G401 (cell line): ENCODE measurements at places on chromosomes 2 and 18.

GRCh38 chr18:28039078-28039477, 137.9 kb downstream of the CDH2 start:
- DNase-seq: no peak

DNA sequence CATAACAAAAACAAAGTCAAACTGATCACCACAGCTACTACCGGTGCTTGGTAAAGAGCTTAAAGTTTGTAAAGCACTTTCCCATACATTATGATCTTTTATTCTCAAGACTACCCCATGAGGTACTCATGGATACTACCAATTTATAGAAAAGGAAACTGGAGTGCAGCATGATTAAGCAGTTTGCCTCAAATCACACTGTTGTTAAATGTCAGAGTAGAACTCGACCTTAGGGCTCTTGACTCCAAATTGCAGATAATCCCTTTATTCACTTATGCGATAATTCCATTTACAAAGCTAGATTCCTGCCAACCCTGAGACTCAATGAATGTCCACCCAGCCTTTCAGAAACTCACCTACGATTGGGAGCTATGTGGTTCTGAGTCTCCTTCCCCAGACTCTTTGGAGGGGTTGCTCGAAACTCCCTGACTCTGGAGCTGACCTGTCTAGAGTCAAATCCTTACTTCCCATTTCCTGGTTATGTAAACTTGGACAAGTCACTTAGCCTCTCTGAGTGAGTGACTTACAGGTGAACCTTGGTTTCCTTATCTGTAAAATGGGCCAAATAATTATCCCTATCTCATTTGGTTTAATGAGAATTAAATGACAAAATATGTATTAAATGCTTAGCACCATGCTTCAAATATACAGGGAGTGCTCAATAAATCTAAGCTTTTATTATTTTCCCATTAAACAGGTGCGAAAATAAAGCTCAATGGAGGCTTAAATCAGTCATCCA, 47.4 kb downstream of the PSD4 start:
- no peak for DNase-seq

- DNase-seq: peak; percentile 84
Observed at GRCh38 chr2:212539072-212539880, 674 bp upstream of the ERBB4 start.

- peak; percentile 95 for DNase-seq
Observed at GRCh38 chr2:126914811-126915500, 16.3 kb downstream of the TEX51 start.

- DNase-seq: peak; percentile 66
Observed at GRCh38 chr18:55432307-55433040, 155.5 kb downstream of the TCF4 start.

DNA sequence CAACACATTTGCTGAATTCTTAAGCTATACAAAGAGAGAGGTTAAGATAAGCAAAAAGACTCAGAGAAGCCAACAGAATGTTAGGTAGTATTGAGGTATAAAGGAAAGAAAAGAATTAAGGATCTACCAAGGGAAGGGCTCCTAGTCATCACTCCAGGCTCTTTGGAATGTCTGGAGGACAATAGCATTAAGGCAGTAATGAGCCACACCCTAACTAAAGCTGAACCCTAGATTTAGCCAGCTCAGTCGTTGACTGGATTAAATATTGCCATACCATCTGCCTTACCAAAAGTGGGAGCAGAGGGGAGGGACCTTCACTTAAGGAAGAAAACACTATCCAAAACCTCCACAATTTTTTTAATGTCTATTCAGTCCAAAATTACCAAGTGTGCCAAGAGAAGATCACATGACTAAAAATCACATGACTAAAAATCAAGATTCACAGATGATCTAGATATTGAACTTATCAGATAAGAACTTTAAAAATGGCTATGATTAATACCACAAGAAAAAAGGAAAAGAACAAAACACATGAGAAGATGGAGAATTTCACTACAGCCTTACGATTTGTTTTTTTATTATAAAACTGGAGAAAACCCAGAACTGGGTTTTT, 59.7 kb downstream of the EXOC6B start:
- DNase-seq: no peak

DNA sequence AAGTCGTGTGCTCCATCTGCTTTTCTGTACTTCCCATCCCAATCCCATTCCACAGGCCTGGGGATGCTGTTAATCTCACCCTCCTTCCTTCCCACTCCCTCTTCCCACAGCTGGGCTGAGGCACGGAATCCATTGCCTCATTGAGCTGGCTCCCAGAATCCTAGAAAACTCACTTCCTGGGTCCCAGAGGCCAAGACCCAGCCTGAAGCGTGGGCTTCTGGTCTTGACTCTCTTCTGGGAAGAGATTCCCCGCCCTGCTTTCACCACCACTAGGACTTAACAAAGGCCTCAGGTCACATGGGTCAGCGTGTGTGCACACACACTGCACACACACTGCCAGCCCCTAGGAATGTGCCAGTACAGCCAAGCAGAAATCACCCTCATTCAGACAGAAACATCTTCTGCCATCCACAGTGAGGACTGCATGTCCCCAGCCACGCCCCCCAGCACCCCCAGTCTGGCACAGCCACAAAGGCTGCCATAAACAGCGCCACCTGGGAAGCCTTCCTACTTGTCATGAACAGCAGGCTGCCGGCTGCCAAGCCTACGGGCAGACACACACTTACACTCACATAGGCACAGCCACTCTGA, 165.8 kb downstream of the TNS1 start:
- DNase-seq: peak; percentile 4

DNA sequence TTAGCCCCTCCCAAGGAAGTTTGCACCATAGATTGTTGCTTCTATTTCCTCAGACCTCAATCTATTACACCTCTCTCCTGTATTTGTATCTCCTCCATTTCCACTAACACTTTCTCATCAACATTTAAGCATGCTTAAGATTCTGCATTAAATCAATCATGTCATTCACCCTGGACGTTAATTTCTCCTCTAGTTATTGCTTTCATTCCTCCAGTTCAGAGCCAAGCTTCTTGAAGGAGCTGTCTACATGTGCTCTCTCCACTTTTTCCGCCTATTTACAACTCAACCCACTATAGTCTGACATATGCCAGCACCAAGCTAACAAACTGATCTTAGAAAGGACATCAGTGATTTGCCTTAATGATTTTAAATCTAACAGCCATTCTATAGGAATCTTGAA, 99.5 kb downstream of the OLA1 start:
- DNase-seq: no peak

DNA sequence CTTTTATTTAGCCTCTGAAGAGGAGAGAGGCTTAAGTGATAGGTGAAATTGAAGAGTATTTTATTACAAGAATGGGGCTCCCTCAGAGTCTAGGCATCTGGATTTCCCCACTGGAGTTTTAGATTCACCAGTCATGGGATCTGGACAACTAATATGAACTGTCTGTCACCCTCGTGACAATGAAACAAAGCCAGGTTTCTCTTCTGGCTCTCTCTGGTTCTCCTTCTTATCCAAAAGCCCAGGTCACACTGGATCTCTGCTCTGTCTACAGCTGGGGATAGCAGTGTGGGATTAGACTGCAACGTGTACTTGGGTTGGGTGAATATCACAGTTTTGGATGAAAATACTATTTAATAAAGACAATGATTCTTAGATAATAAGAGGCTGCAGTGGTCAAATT, 31.2 kb downstream of the LHCGR start:
- no peak for DNase-seq

DNA sequence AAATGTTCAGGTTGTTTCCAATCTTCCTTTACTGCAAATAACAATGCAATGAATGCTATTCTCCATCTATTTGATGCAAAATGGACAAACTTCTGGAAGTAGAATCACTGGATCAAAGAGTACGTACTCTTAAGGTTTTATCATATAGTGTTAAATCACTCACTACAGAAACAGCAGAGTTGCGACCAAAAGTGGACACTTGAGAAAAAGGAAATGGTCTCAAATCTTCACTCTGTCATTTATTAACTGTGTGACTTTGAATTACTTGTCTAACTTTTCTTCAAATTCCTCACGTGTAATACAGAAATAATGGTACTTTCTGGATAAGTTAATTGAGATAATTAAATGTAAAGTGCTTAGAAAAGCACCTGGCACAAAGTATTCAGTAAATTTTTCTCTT, 78.1 kb downstream of the CERKL start:
- no peak for DNase-seq

GRCh38 chr2:30266051-30266621, 34.8 kb downstream of the LBH start:
- no peak for DNase-seq

DNA sequence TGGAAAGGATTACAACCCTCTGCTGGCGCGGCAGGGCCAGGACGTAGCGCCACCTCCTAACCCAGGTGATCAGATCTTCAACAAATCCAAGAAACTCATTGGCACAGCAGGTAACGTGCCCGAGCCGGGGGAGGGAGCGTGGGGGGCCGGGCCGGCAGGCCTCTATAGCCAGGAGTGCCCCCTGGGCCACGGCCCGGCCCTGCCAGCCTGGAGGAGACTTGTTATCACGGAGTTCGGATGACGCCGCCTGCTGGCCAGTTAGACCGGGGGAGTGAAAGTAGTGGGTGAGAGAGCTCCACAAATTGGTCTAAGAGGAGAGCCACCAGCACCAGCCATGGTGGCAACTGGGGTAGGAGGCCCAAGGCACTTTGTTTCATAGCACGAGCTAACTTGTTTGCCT, 8.6 kb upstream of the TMEM214 start:
- no peak for DNase-seq

- DNase-seq: no peak
Observed at GRCh38 chr2:157327200-157327599, 1.6 kb upstream of the ERMN start.

GRCh38 chr18:47265197-47265596, 13.7 kb upstream of the SKOR2 start:
- no peak for DNase-seq

DNA sequence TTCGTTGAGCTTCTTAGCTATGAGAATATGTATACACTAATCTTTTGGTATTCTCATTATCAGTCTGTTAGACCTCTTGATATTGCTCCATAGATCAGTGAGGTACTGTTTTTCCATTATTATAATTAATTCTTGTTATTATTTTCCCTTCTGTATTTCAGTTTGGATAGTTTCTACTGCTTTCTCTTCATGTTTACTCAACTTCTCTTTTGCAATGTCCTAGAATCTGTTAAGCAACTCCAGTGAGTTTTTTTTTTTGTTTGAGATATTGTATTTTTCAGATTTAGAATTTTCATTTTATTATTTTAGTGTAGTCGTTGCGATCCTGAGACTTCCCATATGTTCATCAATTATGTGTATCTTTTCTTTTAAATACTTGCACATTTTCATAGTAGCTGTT, 260.8 kb downstream of the SETBP1 start:
- no peak for DNase-seq

GRCh38 chr2:217186152-217186551, 326.3 kb upstream of the TNP1 start:
- DNase-seq: no peak

- no peak for DNase-seq
Observed at GRCh38 chr2:148829618-148830017, 45.4 kb upstream of the KIF5C start.

DNA sequence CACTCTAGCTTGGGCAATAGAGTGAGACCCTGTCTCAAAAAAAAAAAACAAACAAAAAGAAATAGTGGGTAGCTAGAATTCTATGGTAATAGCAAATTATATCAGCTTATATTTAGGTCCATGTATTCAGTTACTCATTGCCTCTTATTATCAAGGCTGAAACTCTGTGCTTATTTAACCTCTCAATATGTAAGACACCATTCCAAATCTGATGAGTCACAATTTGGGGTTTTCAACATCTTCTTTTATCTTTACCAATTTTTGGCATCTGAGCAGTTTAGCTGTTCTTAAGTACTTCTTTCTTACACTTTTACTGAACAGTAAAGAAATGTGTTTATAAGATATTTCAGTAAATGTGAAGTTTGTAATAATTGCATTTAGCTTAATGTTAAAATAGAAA, 69.3 kb downstream of the TTC27 start:
- DNase-seq: no peak

GRCh38 chr18:45248240-45248903, 366.9 kb upstream of the SLC14A2 start:
- DNase-seq: no peak

GRCh38 chr2:160884056-160884455, 276.2 kb upstream of the TANK start:
- DNase-seq: no peak

DNA sequence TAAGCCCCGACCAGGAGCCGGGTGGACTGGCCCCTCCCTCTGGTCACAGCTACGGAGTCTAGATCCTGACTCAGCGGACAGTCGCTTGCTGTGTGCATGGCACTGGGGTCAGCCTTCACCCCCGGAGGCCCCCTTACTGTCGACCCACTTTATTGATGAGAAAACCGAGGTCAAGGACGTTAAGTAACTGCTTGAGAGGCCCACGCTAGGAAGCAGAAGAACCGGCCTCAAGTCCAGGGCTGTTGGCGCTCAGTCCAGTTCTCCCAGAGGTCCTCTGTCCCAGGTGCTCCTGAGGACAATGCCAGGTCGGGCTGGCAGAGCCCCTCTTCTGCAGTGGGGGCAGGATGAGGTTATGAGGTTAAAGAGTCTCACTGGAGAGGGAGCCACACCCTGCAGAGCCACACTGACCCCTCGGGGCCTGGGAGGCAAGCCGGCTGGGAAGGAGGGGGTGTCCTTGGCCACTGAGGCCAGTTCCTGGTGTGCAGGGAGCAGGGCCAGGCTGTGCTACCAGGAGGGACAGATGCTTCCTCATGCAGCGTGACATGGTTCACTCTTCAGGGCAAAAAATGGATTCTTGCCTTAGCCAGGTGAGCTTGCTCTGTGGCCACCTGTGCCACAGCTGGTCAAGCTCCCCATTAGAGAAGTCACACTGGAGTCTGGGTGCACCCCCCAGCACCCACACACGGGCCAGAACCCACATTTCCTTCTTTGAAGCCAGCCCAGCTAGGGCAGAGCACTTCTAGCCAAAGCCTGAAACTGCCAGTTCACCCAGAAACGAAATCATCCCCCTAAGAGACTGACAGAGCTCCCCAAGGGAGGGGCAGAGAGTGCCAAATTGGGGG, 47.3 kb upstream of the HPCAL1 start:
- no peak for DNase-seq

DNA sequence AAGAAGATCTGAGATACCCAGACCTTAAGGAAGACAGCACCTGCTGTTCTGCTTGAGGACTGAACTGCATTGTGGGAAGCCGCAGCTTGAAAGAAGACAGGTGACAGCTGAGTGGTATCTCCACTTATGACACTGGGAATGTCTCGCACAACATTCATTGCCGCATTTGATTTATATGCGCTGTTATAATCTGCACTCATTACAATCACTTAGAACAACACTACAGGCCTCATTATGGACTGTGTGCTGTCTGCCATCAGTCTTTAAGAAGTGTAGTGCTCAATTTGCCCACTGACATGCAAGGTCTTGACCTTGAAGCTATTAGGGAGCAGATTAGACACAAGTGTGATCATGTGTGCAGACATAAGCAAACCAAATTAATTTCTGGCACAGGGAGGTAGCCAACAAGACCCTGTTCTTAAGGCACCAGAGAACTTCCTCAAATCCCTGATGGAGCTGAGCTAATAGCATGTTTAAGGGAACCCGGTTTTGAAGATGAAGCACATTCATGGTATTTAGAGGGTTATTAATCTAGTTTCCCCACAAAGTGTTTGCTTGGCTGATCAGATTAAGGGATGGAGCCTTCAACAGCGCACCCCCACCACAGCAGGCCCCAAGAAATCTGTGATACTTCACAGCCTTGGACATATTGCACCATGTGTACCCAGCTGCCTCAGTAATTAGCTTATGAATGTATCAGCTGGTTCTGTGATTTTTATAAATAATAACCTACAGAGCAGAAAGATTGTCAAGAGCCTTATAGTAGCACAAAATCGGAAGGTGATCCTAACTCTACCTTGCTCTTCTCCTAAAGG, 146.8 kb downstream of the SATB2 start:
- no peak for DNase-seq
